ENCODE measurements at places on chromosomes 7 and 10. TPM values are rescaled to one million over a fixed set of nuclear protein-coding genes. Genes with fewer than 3 reads are reported as not detected.
A peak's percentile ranks its signal among the peaks of the same experiment; 100 is the strongest.

GRCh38 chr7:101597941-101598340, 31.2 kb downstream of the MYL10 start:
- no peak for DNase-seq

- DNase-seq = no peak
Observed at GRCh38 chr10:19451937-19452336, 364.3 kb upstream of the PLXDC2 start.

The LRRTM3 gene
- total RNA-seq = 0.03 TPM

The LEP gene
- not detected for total RNA-seq

DNA sequence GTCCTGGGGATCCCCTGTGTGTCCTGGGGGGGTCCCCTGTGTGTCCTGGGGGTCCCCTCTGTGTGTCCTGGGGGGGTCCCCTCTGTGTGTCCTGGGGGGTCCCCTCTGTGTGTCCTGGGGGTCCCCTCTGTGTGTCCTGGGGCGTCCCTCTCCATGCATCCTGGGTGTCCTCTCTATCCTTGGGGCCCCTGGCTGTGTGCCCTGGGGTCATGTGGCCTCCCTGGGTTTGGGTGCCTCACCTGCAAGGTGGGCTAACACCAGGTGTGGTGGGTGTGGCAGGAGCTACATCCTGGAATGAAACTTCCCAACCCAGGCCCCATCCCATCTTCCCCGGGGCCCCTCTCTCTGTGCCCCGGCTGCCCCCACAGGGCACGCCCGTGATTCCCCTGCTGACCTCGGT, 4.9 kb downstream of the CYP2W1 start:
- no peak for DNase-seq

The TUBAL3 gene
- not detected for total RNA-seq

DNA sequence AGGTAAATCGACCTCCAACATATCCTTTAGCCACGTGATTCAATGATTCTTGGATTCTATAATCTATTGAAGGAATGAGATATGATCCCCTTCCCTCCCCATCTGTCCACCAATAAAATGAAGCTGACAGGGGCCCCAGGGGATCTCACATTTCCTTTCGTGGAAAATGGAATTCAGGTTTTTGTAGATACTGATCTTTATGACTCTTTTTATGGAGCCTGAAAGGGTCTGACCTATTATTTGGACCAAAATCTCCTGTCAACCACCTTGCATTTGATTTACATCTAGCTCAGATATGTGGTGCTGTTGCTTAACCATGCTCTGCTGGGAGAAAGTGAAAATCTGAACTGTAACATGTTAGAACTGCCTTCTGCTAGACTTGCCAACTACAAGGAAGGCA, 234.0 kb upstream of the CXCL12 start:
- no peak for DNase-seq

DNA sequence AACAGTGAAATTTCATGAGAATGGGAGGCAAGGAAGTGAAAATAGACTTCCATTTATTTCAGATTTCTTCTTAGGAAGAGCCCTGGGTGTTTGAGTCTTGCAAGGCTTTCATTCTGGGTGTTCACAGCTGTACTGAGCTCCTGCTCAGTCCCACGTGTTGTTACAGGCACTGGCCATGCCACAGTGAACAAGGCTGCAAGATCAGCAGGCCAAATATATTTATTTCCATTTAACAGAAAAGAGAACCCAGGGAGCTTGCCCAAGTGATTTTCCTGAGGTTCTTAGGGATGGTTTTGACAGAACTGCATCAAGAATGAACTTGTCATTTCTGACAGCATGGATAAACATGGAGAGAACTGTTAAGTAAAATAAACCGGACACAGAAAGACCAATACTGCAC, 54.5 kb upstream of the CD36 start:
- no peak for DNase-seq

DNA sequence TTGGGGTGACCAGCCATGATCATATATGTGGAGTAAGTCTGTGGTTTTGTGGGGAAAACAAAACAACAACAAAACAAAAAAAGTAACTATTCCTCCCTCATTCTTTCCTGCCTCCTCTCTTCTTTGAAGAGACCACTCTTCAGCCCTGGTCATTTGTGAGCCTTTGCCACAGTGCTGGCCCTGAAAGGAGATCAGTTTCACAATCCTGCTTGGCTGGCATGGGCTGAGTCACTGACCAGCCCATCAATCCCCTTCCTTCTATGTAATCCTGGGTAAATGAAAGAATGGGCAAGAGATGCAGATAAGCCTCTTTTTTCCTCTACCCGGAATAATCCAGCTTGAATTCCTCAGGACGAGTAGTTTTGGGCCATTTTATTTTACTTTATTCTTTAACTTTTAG, 13.6 kb downstream of the CSTF2T start:
- DNase-seq = peak; percentile 67

GRCh38 chr7:44073664-44074348, 8.4 kb upstream of the PGAM2 start:
- DNase-seq = no peak

DNA sequence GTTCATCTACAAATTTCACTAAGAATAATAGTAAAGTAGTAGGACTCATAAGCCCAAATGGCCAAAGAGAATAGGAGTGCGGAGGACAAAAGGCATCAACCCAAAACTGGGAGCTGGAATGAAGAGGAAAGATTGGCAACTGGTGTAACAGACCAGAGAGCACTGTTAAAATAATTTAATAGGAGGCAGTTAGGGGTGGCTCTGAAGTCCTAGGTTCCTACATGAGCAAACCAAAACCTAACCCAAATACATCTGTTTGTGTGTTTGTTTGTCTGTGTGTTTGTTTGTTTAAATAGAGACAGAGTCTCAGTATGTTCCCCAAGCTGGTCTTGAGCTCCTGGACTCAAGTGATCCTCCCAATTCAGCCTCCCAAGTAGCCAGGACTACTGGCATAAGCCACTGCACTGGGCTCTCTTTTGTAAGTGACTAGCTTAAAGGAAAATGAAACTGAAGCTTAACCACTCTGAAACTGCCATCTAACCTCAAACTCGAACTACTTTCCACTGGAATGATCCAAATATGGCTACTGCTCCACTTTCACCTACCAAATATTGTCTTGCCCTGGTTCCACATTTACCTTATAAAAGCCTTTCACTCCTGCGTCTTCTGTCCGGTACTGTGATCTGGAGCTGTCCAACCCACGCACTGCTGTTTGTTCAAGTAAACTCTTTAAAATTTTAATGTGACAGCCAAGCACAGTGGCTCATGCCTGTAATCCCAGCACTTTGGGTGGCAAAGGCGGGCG, 94.9 kb downstream of the AKR1D1 start:
- no peak for DNase-seq

GRCh38 chr7:42104231-42104630, 132.8 kb downstream of the GLI3 start:
- DNase-seq = no peak

The SRGN gene
- not detected for total RNA-seq

- no peak for DNase-seq
Observed at GRCh38 chr7:128197589-128197988, 43.5 kb upstream of the LEP start.

- peak; percentile 5 for DNase-seq
Observed at GRCh38 chr10:30057421-30057841, 2.0 kb downstream of the JCAD start.

DNA sequence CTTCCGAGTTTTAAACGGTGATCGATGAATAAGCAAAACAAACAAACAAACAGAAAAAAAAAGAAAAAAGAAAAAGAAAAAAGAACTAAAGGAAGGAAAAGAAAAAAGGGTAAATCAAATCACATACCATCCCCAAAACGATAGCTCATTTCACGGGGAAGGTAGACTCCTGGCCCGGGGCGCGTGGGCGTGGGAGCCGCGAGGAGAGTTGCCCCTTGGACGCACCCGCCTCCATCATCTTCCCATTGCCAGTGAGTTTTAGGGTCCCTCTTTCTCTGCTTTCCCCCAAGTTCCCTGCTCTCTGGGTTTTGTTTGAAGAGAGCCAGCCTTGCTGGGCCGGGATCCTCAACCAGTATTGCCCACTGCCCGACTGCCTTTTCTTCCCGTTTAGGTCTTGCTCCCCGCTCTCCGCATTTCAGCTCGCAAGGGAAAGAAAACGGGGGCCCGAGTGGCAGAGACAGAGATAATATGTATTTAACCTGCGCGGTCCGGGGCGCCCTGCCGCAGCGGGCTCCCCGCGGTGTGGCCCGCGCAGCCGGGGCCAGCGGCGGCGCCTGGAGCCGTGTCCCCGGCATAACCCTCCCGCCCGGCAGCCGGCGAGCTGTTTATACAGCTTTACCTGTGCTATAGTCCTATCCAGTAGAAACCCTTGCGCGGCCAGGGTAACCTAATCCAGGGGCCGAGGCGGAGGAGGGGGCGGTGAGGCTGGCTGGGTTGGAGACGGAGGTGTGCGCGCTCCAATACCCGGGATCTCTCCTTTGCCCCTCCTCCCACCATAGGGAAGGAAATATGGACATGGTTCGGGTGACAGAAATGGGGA, 5.2 kb upstream of the GATA3 start:
- peak; percentile 65 for DNase-seq

- DNase-seq = no peak
Observed at GRCh38 chr7:650339-651031, 76.0 kb upstream of the DNAAF5 start.

The CYP26C1 gene
- 0.22 TPM for total RNA-seq

- no peak for DNase-seq
Observed at GRCh38 chr7:98202367-98203195, 8.7 kb upstream of the BHLHA15 start.

The PSPH gene
- 54.9 TPM for total RNA-seq

The RNLS gene
- 9.1 TPM for total RNA-seq

DNA sequence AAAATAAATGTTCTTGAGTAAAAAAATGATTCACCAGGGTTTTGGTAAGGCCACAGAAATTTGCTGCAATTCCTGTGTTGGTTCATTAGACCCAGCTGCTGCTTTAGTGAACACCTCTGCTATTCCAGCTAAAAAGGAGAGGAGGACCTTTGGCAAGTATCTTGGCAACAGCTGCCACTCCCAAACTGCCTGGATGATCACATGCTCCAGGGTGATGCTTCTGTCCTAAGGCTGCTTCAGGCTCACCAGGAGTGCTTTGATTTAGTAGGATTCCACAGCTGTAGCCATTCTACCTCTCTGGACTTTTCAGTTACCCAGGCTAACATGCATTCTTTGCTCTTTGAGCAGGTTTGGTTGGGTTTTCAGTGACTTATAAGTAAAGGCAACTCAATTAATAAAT, 82.6 kb upstream of the NPVF start:
- DNase-seq = no peak

GRCh38 chr10:5582736-5583135, 58.0 kb downstream of the CALML3 start:
- peak; percentile 48 for DNase-seq

DNA sequence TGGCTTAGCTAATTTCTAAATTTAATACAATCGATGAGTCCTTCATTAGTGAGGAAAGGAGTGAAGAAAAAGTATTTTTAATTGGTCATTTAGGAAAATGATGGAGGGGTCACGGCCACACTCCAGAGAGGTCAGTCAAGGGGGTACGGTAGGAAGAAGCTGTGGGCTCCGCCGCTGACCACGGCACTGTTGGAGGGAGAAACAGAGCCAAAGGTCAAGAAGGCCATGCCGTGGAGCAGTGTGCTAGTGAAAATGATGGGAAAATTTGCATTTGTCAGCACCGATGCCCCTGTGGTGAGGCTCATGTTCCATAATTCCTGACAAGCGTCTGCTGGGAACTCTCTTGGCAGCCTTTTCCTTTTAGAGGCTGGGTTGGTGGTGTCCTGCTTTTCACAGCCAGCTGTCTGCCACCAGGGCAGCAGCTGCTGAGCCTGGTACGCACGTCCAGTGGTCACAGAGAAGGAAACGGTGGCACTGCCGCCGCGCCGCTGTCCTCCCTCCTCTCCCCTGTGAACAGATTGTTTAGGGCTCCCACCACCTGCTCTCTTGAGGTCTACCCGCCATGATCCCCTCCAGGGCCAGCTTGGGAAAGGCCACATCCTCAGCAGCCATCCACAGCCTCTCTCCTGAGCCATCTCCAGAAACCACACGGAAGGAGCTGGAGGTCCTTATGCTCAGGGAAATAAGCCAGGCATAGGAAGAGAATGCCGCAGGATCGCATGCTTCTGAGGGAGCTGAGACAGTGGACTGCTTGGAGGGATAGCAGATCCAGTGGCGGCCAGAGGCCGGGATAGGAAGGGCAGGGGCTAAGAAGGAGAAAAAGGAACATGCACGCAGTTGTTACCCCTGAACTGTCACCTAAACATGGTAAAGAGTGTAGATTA, 263.7 kb upstream of the PPP2R2D start:
- no peak for DNase-seq

The AKR1E2 gene
- total RNA-seq = 3.4 TPM

DNA sequence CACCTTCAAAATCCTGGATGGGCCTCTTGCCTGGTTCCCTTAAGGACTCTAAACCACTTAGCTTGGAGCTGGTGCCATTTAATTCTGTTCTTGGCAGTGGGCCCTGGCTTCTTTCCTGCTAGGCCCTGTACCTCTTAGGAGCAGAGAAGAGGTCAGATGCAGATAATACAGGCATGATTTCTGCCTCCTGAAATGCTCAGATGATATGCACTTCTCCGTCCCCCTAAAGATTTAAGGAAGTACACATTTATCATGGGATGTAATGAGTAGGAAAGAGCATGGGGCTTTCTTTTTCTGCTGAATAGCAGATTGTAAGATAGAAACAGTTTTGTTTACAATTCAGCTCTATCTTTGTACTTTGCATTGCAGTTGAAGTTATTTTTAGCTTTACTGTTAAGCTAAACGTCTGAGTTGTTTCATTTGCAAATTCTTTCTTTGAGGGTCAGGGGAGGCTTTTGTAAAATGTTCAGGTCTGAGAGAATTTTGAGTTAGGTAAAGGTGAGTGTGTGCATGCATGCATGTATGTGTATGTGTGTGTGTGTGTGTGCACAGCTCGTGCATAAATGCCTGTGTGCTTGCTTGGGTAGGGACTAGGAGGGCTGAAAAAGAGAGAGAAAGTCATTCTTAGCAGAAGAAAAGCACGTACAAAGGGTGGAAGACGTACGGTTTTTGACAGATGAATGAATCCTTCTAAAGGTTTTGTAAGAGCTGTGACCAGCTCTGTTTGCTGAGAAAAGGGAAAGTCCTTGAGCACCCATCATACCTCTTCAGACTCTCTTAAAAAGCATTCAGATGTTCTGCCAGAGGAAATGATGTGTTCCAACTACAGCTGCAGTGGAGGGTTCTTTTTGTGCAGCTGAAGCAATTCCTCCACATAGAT, 364.2 kb downstream of the AUTS2 start:
- no peak for DNase-seq

DNA sequence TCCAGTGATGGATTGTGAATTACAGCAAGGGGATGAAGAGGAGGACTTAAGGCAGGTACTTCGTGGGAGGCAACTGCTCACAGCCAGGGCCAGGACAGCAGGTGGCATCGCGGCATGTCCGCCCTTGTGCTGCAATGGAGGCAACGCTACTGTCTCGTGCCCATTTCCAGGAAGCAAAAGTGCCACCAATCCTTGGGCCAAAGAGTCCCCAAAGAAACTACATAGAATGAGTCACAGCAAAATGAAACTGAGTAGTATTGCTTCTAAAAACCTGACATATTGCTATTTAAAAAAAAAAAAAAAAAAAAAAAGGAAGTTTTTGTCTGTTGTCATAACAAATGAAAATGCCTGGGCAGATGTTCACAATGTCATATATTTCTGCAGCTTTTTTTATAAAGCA, 46.6 kb downstream of the RSU1 start:
- no peak for DNase-seq

The HOXA5 gene
- not detected for total RNA-seq

Data from neural progenitor cell (in vitro differentiated cells).